NCI-H1930 (cell line): ENCODE measurements at places on chromosomes 12 and 14.

GRCh38 chr12:57299514-57300016 lies 48.6 kb upstream of the STAC3 start:
- no peak for DNase-seq

DNA sequence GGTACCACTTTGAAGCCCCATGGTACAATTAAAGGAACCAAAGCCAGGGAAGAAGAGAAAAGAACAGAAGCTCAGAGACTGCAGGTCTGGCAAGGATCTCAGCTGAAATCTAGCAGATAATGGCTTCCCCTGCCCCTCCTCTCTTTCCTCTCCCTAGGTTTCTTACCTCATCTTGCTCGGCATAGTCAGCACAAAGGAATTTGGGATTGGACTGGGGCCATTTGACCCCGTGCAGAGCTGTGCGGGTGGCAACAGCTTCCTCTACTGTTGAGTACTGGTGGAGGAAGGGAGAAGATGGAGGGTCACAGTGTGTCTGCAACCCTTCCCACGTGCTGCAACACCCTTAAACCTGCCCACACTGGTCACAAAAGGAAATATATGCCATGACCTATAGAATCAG lies 4.7 kb upstream of the CDH24 start:
- DNase-seq = no peak

DNA sequence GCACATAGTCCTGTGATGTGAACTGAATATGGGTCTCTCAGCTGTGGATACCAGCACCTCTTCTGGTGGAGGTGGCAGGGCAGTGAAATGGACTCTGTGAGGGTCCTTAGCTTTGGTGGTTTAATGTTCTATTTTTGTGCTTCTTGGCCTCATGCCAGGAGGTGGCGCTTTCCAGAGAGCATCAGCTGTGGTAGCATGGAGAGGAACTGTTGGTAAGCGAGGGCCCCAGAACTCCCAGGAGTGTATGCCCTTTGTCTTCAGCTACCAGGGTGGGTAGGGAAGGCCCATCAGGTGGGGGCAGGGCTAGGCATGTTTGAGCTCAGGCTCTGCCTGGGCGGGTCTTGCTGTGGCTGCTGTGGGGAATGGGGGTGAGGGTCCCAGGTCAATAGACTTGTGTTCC lies 241.7 kb downstream of the AEBP2 start:
- DNase-seq = no peak

DNA sequence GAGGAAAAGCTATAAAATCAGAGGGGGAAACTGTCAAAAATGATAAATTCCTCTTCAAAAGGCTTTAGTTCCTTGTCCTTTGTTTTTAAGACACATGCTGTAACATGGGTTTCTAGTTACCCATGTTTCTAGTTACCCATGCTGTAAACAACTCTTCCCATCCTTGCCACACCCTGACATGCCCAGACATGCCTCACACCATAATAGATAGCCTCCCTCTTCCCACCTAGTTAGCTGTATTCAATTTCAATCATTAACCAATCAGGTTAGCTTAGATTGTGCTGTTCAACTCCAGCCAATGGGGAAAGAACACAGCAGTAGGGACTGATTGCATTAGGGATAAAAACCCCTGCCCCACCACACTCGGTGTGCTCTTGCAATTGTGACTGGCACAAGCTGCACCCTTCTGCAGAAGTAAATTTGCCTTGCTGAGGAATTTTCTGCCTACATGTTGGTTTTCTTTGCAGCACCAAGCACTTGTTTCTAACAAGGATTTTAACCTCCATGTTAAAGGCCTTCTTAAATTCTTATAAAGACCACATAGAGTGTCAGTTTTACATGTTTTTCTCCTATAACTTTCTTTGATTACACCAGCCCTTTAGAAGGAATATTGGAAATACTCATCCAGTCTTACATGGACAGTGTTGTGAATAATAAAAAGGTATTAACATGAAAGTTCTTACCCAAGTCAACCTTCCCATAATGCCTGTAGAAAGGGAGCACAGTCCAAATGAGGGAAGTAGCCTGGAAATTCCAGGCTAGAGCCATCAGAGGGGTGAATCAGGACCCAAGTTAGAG lies 32.5 kb upstream of the LALBA start:
- DNase-seq = no peak

DNA sequence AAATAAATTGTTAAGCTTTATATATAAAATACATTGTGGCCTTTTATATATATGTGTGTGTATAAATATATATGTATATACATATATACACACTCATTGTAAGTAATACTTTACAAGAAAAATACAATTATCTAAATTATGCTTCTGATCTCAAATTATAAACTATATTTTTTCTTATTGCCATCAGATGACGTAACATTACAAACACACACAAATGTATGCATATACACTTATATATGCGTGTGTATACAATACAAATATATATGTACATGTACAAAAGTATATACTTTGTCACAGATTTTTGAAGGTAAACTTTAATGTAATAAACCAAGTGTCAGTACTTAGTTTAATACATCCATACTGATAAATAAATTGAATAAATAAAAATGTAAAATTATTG lies 278.9 kb upstream of the LMO3 start:
- DNase-seq = no peak

GRCh38 chr14:67668559-67668958 lies 5.9 kb downstream of the VTI1B start:
- DNase-seq = no peak

- DNase-seq = no peak
These were observed 62.7 kb downstream of the MUCL1 start for GRCh38 chr12:54917001-54917488.

- DNase-seq = no peak
These were observed 30.3 kb downstream of the MDM2 start for GRCh38 chr12:68838046-68838886.

GRCh38 chr14:99809360-99809759 lies 16.1 kb downstream of the EML1 start:
- DNase-seq = no peak

GRCh38 chr12:30417697-30418231 lies 277.9 kb downstream of the IPO8 start:
- DNase-seq = no peak

- no peak for DNase-seq
These were observed 281.9 kb downstream of the CACNA1C start for GRCh38 chr12:2334689-2335088.
